ENCODE measurements at places on chromosomes 5 and 9. TPM values are rescaled to one million over a fixed set of nuclear protein-coding genes. Genes with fewer than 3 reads are reported as not detected.

- no peak for DNase-seq
Measured at GRCh38 chr9:130756455-130757152, 63.0 kb downstream of the EXOSC2 start.

- no peak for DNase-seq
Measured at GRCh38 chr9:122389799-122390481, 19.1 kb downstream of the PTGS1 start.

- DNase-seq: no peak
Measured at GRCh38 chr5:6590581-6590980, 42.3 kb downstream of the NSUN2 start.

GRCh38 chr5:96024683-96025475 is 63.2 kb upstream of the ELL2 start:
- no peak for DNase-seq

DNA sequence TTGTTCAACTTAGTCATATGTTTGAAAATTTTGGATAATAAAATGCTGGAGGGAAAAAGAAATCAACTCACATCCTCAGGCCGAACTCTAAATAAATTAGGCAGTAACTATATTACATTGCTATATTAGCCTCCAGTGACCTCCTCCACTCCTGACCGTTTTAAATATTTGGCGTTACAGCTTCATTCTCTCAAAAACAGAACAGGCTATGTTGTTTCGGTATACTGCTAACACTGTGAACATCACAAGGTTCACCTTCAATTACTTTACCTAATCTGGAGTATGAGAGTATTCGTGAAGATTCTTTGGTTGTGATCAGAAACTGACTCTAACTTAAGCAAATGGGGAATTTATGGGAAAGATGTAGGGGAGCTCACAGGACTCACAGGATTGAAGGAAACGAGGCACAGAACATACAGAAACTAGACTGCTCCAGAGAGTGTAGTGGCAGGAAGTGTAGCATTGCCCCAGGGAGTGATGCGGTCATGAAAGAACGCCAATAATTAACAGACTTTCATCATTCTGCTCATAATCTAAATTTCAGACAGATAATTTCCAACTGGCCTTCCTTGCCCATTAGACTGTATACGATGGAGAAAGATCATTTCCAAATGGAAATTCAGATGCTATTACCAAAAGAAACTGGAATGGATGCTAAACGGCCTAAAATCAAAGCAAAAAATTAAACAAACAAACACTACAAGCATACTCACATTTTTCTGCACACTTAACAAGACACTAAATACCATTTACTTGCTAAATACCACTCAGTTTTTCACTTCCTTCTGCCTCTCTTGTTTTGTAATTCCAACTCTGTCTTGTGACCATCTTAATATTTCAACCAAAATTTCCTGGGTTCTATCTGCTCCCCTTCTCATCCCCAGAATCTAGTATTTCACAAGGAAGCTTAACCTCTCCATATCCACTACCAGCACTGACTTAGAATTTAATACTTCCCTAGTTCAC is 110.1 kb upstream of the LPAR1 start:
- DNase-seq: no peak

- no peak for DNase-seq
Measured at GRCh38 chr5:178223196-178223773, 9.3 kb downstream of the PHYKPL start.

GRCh38 chr5:131980696-131981095 is 30.8 kb downstream of the ACSL6 start:
- DNase-seq: peak; percentile 68

GRCh38 chr9:134320126-134320867 is 6.0 kb upstream of the RXRA start:
- peak; percentile 51 for DNase-seq

- DNase-seq: no peak
Measured at GRCh38 chr9:31608416-31608815, 776.0 kb upstream of the ACO1 start.

- DNase-seq: no peak
Measured at GRCh38 chr5:124922255-124922975, 176.0 kb upstream of the ZNF608 start.

- DNase-seq: no peak
Measured at GRCh38 chr9:3018691-3019230, 174.9 kb upstream of the PUM3 start.

DNA sequence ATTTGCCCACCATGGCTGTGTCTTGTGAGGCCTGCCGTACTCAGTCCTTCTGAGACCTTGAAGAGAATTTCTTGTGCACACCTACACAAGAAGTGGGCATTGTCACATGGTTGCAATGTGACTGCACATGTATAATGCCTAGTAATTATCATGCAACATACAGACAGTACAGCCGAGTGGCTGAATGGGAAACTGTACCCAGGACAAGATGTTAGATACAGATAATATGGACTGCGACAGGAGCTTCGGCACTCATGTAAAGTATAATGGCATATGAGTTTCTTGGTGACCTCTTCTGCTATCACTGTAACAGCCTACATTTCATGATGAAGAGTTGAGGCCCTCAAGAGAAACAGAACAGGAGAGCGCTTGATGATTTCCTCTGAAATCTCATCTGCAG is 4.8 kb upstream of the PRKACG start:
- no peak for DNase-seq

DNA sequence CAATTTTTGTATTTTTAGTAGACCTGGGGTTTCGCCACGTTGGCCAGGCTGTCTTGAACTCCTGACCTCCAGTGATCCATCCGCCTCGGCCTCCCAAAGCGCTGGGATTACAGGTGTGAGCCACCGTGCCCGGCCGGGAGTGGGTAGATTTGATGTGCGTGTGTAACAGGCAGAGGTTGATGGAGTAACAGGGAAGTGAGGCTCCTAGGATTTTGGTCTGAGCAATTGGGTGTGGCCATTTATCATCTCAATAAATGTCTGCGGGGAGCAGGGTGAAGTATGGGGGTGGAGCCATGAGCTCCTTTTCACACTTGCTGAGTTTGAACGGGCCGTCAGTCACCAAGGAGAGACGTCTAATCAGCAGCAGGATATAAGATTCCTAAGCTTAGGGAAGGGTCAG is 1.2 kb upstream of the REXO4 start:
- no peak for DNase-seq

- no peak for DNase-seq
Measured at GRCh38 chr5:58244819-58245475, 214.9 kb downstream of the PLK2 start.

DNA sequence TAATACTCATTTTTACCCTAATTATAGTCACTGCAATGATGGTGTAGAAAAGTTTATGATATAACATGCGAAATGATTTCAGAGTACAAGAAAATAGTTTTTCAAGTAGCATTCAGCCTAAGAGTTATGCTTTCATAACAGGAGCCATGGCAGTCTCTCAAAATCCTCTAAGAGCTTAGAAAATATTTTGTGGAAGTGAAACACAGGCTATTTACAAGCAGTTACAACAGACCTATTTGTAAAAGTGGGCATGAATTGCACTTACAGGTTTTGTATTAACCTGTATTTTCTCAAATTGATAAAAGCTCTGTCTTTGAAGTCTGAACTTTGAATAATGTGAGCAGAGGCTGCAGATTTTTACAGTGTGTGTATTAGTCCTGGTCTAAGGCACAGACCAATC is 523.3 kb downstream of the LRRC70 start:
- DNase-seq: no peak

GRCh38 chr5:177427919-177428573 is 1.6 kb downstream of the GRK6 start:
- peak; percentile 87 for DNase-seq

TAS2R1 gene
- total RNA-seq: not detected

PCDHA2 gene
- not detected for total RNA-seq

DNA sequence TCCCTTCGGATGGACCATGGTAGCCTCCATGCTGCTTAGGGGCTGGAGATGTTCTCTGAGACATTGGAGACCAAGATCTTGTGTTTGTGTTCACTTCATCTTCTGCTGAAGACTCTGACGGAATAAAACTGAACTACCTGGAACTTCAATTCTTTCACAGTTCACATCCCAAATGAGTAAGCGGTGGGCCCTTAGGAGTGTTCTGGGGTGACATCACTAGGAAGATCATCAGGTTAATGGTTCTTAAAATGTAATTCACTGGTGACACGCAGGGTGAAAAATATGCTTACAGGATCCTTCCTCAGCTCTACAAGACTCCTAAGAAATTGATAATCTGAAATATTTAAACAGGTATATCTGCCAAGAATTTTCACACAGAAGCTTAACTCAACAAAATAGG is 561.5 kb downstream of the SEMA5A start:
- no peak for DNase-seq

PPP2R2B gene
- 7.9 TPM for total RNA-seq

All from cardiac septum (tissue), 1 donor.